Kidney epithelial cell (primary cell): ENCODE measurements at places on chromosomes 6 and 20.
A peak's percentile ranks its signal among the peaks of the same experiment; 100 is the strongest.

- DNase-seq: no peak
Measured at GRCh38 chr20:50743087-50743486, 11.7 kb downstream of the PARD6B start.

DNA sequence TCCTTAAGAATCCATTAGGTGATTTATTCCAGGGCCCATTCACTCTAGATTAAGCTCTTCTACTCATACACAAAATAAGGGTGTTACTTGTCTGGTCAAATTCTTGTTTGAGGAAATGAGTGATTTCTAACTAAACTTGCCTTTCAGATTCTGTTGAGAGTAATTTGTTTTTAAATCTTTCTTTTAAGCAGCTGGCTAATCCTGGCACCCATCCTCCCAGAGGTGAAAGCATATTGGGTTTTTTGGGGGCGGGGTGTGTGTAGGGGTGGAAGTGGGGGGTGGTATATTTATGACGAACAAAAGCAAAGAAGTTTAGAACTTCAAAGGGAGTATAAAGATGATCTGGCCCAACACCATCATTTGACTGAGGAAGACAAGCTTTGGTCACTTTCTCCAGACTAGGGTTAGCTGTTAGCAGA, 94.7 kb downstream of the RTN4IP1 start:
- no peak for DNase-seq

- no peak for DNase-seq
Measured at GRCh38 chr6:136889271-136890193, 32.6 kb upstream of the SLC35D3 start.

GRCh38 chr6:55868771-55869479, 6.5 kb downstream of the BMP5 start:
- DNase-seq: peak; percentile 91

- DNase-seq: no peak
Measured at GRCh38 chr6:46605091-46605797, 47.4 kb downstream of the CYP39A1 start.

DNA sequence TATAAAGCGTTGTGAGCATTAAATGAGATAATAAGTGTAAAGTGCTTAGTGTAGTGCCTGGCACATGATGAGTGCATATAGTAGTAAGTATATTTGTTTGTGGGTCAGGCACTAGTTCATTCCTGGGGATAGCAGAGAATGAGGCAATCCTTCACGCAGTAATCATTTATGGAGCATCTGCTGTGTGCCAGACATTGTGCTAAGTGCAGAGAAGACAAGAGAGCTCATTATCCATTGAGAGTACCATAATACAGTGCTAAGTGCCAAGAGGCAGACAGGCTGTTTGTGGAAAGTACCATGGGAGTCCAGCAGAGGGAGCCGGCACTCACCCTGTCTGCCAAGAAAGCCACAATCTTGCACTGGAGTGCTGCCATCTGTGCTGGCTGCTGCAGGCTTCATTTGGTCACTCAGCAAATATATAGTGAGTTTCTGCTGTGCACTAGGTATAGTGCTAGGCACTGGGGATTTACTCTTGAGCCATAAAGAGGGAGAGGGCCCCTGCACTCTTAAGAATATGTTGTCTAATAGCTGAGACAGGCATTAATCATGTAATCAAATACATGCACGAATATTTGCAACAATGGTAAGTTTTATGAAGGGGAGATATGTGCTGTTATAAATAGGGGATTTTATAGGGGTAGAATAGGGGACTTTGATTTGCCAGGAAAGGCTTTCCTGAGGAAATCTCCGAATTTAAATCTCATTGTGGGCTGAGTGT, 12.9 kb upstream of the MROH8 start:
- DNase-seq: peak; percentile 48
